Stimulated activated CD4-positive, alpha-beta T cell treated with anti-CD3 and anti-CD28 coated beads, Interleukin-1b, Interleukin-23, amount 100 ng/mL, for 48 hours (primary cell): ENCODE measurements at places on chromosomes 6 and 20.

- DNase-seq: no peak
Observed at GRCh38 chr6:132751306-132751705, 6.4 kb downstream of the VNN2 start.

GRCh38 chr6:156017838-156018237 lies 562.2 kb upstream of the NOX3 start:
- no peak for DNase-seq

DNA sequence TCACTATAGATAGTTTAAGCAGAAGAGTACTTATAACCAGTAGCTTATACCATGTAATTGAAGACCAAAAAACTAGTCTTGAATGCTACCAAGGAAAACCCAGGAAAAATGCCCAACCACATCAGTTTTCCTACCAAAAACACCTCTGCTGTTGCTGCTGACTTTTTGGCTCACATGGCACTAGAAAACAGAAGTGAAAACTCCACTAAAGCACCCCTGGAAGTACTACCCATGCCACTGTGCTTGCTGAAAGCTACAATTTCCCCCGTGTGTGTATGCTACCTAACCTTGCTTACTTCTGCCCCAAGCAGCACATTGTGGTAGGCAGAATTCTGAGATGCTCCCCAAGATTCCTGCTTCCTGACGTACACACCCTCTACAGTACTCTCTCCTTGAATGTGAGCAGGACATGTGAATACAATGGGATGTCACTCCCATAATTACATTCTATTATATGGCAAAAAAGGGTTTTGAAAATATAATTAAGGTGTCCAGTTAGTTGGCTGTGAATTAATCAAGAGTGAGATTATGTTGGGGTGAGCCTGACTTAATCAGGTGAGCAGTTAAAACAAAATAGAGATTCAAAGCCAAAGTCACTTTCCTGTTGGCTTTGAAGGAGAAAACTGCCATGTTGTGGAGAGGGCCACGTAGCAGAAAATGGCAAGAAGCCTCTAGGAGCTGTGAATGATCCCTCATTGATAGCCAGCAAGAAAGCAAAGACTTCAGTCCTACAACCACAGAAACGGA lies 209.8 kb upstream of the MARCKS start:
- no peak for DNase-seq

GRCh38 chr6:121884620-121885019 lies 449.2 kb downstream of the GJA1 start:
- DNase-seq: no peak

DNA sequence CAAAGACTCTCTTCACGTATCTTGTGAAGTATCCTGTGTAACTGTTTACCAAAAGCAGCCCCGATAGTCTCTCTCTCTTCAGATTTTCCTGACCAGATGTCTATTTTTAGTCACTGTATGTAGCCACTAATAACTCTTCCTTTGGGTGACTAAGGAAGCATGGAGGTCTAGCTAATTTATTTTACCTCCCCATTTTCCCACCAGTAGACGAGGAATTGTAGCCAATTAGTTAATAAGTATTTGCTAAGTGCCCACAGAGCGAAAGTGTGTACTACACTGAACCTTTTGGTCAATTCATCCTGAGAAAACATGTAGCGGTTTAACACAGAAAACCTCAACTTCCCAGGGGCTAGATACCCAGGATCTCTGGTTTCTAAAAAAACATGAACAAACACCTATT lies 180.6 kb downstream of the TBX18 start:
- no peak for DNase-seq

GRCh38 chr20:10430000-10430466 lies 4.0 kb downstream of the MKKS start:
- peak; percentile 17 for DNase-seq

GRCh38 chr6:89610149-89610642 lies 28.4 kb downstream of the LYRM2 start:
- DNase-seq: peak; percentile 71

DNA sequence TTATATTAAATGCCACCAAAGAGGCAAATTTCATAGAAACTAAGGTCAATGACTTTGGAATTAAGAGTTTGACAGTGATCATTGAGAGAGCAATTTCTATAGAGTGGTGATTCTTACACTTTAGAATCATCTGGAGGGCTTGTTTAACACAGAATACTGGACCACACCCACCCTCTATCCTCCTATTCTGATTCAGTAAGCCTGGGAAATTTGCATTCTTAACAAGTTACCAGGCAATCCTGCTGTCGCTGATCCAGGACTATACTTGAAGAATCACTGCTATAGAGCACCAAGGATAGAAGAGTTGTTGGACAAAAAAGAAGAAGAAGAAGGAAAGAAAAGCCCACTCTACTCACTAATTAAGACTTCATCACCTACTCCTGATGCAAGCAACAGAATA lies 21.3 kb upstream of the TBX18 start:
- DNase-seq: no peak

DNA sequence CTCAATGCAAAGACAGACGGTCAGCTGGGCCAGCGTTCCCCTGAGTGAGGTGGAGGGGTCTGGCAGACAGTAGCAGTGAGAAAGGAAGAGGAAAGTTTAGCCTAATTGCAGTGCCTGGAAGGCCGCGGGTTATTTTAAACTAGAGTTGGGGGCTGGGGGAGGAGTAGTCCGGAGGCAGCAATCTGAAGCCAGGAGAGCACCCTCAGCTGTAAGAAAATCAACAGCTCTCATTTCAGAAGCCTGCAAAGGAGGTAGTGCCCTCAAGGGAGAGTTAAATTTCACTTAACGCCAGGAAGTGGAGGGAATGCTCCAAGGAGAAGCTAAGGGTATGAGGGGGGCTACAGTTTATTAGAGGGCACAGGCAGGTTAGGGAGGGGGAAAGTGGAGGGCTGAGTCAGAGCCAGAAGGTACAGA lies 26.9 kb downstream of the RING1 start:
- DNase-seq: no peak

- DNase-seq: no peak
Observed at GRCh38 chr6:167108278-167108677, 14.6 kb upstream of the CCR6 start.
